ENCODE measurements at places on chromosomes 13 and 19.

GRCh38 chr19:54572696-54573311, 786 bp upstream of the LILRA2 start:
- peak; percentile 94 for DNase-seq

GRCh38 chr13:86464193-86464592, 665.0 kb upstream of the SLITRK6 start:
- DNase-seq: no peak

DNA sequence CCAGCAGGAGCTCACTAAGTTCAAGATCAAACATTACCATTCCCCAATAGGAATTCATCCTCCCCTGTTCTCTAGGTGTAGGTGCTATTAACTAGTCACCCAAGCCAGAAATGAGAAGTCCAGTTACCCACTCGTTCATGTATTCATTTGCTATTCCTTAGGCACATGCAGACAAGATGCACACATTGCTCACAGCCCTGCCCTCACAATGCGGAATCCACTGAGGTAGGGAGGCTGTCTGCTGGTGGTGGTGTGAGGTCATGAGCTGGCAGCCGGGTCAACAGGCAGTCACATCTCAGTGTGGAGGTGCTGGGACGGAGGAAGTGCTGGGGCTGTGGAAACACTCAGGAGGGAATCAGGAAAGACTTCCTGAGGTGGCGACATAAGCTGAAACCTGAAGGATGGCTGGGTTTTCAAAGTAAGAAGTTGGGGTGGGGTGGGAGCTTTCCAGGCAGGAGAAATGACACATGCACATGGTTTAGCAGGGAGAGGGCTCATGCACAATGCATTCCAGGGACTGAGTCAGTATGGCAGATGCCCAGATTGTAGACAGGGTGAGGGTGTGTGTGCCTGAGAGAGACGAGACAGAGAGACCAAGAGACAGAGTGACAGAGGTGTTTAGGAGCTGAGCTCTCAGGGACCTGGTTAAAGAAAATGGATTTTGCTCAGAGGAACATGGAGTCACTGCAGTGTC, 117.6 kb downstream of the USP12 start:
- DNase-seq: no peak

DNA sequence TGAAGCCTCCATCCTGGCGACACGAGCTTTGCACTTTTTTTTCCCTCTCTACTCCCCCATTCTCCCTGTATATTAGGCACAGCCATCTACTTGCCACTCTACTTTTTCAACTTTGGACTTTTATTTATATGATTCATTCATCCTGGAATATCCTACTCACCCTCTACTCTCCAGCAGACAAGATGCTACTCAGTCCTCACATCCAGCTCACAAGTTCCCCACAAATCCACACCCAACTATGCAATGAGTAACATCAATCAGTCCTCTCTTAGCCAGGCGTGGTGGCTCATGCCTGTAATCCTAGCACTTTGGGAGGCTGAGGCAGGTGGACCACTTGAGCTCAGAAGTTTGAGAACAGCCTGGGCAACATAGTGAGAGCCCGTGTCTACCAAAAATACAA, 23.9 kb upstream of the URAD start:
- no peak for DNase-seq

- DNase-seq: peak; percentile 10
These were observed 167.2 kb upstream of the SERP2 start for GRCh38 chr13:44206434-44206833.

DNA sequence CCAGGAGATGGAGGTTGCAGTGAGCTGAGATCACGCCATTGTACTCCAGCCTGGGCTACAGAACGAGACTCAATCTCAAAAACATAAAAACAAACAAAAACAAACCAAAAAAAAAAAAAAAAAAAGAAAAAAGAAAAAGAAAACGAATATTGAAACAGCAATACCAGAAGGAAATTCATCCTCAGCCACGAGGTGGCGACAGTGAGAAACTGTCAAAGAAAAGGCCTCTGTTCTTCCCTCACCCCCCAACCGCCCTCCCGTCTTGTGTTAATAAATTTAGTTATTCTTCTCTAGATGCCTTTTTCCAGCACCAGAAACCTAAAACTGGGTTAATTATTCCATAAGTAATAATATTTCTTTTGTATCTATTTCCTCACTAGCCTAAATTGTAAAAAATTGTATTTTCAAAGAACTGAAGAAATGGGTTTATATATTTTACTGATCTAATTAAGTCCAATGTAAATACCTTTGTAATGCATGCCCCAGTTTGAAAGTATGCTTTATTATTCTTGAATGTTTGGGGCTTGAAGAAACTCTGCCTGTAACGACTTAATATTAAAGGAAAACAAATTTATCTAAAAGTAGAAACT, 38.6 kb downstream of the LIG4 start:
- DNase-seq: peak; percentile 66

Data from inflammatory macrophage treated with lipopolysaccharide for 1 hour (primary cell).